T-helper 9 cell (primary cell): ENCODE measurements at places on chromosomes 12 and 14.

DNA sequence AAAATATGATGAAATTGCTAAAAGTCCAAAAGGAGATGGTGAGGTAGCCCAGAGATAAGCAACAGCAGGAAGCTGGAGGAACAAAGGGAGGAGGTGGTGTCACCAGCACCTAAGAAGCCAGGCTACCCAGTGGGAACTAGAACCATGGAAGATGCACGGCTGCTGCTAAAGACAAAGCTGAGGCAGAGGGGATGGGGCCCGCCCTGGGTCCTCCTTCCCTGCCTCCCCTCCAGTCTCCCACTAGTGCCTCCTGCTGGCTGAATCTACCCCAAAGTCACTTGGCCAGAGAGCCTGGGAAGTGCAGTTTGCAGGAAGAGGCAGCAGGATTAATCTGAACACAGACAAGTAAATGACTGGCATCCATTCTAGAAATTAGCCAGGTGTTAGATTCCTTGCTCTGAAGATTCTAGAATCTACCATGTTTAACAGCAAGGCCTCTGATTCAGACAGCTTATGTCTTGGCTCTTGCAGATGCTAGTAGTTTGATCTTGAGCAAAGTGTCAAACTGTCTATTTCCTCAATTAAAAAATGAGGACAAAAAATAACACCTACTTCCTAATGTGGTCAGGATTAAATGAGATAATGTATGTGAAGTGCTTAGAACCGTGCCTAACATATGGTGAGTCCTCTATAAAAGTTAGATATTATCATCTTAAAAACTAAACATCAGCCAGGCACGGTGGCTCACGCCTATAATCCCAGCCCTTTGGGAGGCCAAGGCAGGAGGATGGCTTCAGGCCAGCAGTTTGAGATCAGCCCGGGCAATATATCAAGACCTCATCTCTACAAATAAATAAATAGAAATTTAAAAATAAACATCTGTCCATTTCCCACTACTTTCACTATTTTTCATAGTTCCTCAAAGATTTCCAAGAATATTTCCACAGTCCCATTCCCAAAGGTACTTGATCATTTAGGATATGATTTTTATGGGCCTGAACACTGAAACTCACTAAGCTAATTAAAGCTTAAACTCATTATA, 5.8 kb upstream of the LRP10 start:
- no peak for DNase-seq

DNA sequence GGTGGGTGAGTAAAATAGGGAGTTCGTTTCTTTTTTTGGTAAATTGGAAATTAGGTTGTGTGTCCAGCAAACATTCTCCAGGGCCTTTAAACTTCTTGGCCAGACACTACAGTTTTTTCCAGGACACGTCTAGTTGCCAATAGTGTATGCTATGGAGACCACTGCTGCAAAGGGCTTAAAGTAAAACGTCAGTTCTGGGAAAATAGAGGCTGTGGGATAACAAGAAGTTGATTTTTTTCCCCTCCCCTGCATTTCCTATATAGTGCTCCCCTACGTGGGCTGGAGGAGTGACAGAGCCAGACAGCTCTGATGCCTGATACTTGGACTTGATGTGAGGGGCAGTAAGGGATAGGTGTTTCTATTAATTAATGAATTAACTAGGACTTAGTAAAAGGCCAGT, 2.4 kb downstream of the ACVR1B start:
- no peak for DNase-seq

- DNase-seq, result no peak
Measured at GRCh38 chr12:57103856-57104255, 7.3 kb downstream of the STAT6 start.

GRCh38 chr12:76220980-76221379, 127.2 kb downstream of the BBS10 start:
- no peak for DNase-seq

- DNase-seq, result no peak
Measured at GRCh38 chr12:22110176-22110575, 64.2 kb downstream of the CMAS start.

GRCh38 chr14:99595524-99595923, 8.5 kb downstream of the CCDC85C start:
- no peak for DNase-seq

GRCh38 chr14:103518422-103519042, 4.1 kb downstream of the CKB start:
- DNase-seq, result peak; percentile 66

DNA sequence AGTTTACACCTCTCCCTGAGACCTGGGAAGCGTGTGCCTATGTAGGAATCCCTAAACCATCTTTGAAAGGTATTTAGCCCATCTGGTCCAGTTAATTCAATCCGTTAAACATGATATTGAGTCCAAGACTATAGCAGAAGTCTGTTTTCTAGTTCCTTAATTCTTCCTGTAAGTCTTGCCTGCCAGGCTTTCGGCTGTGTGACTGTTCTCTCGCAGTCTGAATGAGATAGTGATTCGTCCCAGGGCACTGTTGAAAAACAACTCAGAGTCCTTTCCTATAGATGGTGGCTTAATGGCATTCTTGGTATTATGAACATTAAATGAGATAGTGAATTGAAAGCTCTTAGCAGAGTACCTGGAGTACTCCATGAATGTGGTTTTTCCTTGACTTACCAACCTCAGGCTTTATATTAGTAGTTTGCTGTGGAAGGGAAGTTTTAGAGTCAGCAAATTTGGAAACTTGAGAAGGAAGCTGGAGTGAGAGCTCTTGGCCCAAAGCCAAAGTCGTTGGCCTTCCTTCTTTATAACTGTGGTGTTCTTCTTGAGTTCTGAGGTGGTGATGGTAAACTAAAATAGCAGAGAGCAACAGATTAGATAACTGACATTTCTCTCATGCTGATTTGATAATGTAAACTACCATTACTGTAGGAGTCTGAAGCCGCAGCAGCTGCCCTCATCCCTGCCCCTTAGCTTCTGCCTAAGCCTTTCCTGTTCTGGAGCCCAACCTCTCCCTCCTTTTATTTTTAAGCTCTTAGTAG, 76.5 kb downstream of the TGFB3 start:
- DNase-seq, result no peak

DNA sequence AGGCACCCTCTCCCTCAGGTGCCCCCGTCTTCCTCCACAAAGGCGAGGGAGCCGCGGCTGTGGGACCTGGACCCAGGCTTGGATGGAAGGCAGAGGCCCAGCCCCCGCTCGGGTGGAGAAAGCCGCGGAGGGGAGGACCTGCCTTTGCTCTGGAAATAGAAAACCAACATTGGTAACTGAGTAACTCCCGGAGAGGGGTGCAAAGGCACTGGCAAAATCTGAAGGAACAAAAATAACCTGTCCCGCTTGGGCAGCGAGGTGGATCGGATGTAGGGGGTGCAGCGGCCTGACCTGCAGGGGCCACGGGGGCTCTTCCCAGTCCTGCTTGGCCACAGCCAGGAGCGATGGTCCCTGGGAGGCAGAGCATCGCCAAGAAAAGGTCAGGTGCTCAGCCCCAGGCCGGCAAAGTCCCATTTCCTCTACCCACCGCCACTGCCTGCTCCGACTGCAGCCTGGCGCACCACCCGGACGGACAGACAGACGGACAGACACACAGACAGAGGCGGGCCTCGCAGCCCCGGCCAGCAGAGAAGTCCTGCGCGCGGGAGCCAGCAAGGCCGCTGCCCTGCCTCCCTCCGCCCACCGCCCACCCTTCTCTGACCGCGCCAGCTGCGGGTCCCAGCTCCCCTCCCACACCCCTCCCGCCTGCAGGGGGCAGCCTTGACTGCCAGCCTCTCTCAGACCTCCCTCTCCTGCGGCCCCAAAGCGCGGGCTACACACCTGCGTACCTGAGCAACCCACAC, 21.4 kb upstream of the TMEM106C start:
- peak; percentile 34 for DNase-seq

DNA sequence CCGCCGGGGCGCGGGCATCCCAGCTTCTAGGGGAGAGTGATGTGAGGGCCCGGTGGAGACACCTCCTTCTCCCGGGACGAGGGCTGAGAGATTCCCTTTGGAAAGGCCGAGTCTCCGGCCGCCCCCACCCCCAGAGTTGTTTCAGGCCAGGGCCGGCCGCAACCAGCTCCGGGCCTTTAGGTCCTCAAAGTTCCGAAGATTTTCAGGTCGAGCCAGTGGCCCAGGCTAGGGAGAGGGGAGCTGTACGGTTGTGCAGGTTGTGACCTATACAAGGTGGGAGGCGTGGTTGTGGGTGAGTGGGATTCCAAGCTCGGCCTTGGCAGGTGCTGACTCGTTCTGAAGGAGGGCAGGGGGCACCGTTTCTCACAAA, 18.4 kb upstream of the ANKRD33 start:
- no peak for DNase-seq
